ENCODE measurements at places on chromosomes 1 and 21.
A peak's percentile ranks its signal among the peaks of the same experiment; 100 is the strongest.

DNA sequence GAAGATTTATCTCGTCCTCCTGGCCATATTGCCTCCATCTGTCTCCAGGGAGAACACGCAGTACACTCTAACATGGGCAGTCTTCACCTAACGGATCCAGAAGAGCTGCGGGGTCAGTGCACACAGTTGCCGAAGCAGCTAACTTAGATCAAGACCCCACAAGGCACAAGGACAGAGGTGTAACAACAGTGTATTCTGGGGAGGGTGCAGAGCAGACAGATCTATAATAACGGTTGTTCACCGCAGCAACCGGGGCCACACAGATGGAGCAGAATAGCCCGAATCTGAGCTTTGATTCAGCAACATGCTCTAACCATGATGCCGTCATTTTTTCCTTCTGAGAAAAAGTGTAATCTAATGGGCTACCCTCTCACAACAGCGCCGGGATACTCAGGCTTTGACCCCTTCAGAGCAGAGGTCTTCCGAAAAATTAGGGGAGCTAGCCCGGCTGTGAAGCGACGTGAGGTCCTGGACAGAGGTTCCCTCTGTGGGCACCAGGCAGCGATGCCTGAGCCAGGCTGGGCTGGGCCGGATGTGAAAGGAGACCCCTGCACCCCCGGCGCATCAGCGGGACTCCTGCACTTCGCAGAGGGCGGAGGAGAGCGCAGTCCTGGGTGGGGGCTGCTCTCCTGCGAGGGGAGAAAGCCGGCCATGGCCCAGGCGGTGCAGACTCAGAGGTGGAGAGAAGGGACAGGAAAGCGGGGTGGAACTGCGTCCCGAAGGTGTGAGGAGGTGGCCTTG lies 57.5 kb downstream of the BCL9 start:
- ATAC-seq = peak; percentile 11
- H3K4me1 ChIP-seq = peaks cover 49% of the 10 kb centered on the region
- H3K27me3 ChIP-seq = no peaks in the 10 kb centered on the region
- H3K36me3 ChIP-seq = no peaks in the 10 kb centered on the region
- H3K27ac ChIP-seq = peak overlapping the region; percentile 92

DNA sequence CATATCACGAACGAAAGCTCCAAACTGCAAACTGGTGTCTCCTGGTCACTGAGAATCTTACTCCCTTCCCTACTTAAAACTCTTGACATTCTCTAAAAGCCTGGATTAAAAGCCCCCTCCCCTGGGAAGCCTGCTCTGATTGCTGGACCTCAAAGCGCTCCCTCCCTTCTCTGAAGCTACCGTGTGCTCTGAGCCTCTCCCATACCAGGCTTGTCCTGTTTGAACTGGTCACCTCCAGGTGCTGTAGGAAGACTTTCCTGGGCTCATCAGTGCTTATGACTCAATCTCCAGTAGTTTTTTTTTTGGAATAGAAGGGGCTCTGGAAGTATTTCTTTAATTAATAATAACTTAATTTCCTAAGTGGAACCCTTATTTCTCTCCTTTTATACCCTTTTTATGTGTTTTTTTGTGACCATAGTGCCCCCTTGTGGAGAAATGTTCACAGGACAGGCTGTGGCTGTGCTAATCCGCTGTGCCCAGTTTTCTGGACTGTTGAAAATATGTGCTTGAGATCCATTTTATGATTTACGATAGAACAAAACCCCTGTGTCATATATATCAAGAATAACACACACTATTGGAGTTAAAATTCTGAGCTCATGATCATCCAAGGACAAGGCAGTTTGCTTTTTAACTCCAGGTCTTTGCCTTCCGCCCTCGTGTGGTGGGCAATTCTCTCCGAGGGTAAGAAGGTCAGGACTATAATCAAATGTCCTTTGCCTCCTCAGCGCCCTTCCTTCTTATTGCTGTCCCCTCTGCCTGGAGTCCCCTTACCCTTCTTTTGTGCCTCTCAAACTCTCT lies 16.9 kb downstream of the MTARC1 start:
- no peaks in the 10 kb centered on the region for H3K27me3 ChIP-seq
- peaks cover 50% of the 10 kb centered on the region for H3K36me3 ChIP-seq
- H3K4me3 ChIP-seq = peak overlapping the region; percentile 1
- H3K4me1 ChIP-seq = peaks cover 28% of the 10 kb centered on the region
- H3K27ac ChIP-seq = peak overlapping the region; percentile 77

DNA sequence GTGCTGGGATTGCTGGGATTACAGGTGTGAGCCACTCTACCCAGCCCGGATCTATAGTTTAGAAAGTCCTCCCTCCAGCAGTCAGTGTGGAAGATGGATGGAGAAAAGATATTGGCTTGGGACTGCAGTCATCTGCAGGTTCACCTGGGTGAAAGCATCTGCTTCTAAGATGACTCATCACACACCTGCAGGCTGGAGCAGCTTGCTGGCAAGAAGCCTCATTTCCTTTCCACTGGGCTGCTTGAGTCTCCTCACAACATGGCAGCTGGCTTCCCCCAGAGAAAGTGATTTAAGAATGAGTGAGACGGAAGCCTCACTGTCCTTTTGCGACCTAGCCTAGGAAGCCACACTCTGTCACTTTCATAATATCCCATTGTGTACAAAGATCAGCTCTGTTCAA lies 50.0 kb downstream of the FOXO6 start:
- H3K27ac ChIP-seq = no peak overlapping the region
- no peaks in the 10 kb centered on the region for H3K4me1 ChIP-seq
- H3K36me3 ChIP-seq = no peaks in the 10 kb centered on the region

DNA sequence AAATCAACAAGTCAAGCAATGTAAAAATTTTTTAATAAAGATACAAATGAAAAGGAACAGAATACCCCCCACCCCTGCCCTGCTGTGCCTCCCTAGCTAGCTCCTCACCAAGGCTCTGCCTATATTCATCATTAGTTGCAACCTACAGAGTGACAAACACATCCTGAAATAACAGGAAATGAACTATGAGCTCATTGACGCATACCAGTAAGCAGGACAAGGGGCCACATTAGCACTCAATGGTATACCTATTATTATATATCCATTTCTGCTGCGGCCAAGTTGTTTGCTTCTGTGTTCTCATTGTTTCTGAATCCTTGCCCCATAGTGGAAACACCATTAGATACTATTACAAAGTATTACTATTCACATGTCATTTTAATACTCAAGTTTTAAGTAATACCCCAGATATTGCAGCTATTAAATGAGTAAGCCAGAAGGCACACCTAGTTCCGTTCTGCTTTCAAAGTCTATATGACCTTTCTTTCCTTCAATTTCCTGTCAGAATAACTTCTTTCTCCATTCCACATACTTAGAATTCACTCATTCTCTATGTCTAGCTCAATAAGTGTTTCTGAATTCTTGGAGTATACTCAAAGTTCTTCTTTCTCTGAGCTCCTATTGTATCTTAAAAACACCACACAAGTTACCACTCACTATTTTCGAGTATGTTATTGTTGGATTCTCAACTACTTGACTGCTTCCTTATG lies 1214.9 kb downstream of the PLA2G4A start:
- H3K27me3 ChIP-seq = no peaks in the 10 kb centered on the region
- H3K4me3 ChIP-seq = no peak overlapping the region
- no peaks in the 10 kb centered on the region for H3K4me1 ChIP-seq
- ATAC-seq = no peak
- H3K27ac ChIP-seq = no peak overlapping the region

GRCh38 chr1:17292299-17293160 lies 15.5 kb upstream of the PADI4 start:
- no peaks in the 10 kb centered on the region for H3K36me3 ChIP-seq
- no peak overlapping the region for H3K4me3 ChIP-seq
- H3K27ac ChIP-seq = no peak overlapping the region
- H3K27me3 ChIP-seq = peaks cover 71% of the 10 kb centered on the region
- H3K4me1 ChIP-seq = peaks cover 4% of the 10 kb centered on the region

DNA sequence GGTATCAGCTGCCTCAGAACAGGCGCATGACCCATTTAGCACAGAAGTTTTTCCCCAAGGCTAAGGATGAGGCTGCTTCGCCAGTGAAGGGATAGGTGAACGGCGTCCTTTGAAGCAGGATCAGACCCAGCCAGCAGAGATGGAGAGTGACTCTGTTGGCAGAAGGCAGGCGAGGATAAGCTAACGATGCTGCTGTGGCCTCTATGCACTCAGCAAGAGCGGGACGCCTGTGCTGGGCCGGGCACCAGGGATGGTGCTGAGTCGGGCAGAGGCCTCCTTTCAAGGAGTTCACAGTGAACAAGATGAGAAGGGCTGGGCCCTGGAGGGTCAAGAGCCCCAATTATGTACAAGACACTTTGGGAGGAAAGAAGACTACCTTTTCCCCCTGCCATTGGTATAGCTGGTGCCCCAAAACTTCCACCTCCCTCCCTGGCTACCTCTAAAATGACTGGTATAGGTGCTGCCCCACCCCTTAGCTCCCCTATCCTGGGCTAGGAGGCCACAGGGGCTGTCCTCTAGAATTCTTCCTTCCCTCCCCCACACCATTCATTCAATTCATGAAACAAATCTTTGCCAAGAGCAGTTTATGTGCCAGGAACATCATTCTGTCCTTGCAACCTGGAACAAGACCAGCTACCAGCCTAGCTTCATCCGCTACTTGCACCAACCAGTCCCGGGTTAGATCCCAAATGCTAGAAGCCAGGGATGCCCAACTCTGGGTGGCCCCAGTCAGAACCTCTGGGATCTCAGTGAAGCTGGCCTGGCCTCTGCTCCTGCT lies 7.5 kb downstream of the XKR8 start:
- H3K27ac ChIP-seq = no peak overlapping the region
- no peak overlapping the region for H3K4me3 ChIP-seq
- H3K36me3 ChIP-seq = no peaks in the 10 kb centered on the region
- no peak for ATAC-seq
